Activated T-helper 1 cell treated with Interleukin-2 at 50 U/mL for 16 hours (primary cell): ENCODE measurements at places on chromosomes 3 and 15.

GRCh38 chr15:34358367-34358766 is 8.6 kb downstream of the LPCAT4 start:
- DNase-seq, result no peak

GRCh38 chr15:100186366-100186765 is 155.4 kb downstream of the ADAMTS17 start:
- no peak for DNase-seq

GRCh38 chr3:38150780-38151528 is 12.5 kb downstream of the MYD88 start:
- DNase-seq, result no peak

DNA sequence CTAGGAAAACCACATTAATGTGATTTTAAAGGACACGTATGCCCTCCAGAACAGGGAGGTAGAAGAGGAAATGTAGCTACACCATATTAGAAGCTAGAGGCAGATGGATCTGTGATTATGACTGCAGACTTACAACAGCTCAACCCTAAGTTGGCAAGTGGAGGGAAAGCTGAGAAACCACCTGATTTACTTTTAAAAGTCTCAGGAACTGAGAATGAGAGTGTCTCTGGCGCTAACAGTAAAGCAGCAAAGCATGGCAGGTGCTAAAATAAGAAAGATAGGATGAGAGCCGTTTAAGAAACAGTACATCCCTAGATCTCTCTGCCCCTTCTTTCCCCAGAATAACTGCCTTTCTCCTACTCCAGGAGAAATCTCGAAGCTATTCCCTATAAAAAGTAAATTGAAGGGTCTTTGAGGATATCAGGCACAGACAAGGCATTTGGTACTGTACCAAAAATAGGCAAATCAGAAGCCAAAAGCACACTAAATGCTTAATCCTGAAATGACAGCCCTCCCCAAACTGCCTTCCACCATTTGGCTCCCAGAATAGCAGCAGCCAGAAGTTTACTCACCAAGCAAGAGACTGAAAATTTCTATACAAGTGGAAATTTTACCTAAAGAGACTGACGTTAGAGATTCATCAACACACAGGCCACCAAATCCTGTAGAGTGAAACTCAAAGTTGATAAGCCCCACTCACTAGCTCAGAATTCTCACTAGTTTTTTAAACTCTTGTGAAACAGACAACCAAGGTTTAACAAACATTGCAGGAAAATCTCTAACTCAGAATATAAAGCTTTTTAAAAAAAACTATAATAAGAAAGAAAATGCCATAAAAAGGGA is 34.3 kb upstream of the PARP14 start:
- no peak for DNase-seq

DNA sequence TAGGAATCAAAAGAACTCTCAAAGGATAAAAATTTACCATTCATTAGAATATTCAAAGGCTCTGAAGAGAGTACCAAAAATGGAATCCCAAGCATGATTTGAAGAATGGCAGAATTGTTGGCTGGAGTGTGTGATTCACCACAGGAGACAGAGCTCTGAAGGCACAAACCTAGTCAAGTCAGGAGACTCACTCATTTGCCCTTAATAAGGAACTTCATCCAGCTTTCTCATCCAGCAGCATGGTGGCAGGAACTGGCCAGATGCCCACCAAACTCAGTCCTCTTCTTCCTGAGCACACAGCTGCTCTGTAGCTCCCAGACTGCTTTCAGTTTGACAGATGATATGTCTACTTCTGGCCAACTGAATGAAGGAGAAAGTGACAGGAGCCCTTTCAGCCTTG is 16.5 kb upstream of the HEG1 start:
- no peak for DNase-seq

DNA sequence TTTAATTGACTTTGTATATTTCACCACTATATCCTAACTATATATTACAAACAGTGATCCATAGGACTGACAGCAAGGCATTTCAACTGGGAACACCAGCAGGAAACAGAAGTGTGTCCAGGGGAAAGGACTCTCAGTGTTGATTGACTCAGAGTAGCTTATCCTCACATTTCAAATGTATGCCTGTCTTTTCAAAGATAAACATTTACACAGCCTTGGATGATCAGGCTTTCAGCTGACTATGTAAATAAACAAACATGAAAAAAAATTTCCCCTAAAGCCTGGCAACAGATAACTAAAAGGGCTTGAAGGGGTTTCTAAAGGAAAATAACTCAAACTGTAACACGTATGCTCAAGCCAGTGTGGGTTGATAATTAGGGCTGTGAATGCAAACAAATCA is 321.8 kb downstream of the TBC1D5 start:
- DNase-seq, result no peak
